ENCODE measurements at places on chromosomes 16 and 17.

DNA sequence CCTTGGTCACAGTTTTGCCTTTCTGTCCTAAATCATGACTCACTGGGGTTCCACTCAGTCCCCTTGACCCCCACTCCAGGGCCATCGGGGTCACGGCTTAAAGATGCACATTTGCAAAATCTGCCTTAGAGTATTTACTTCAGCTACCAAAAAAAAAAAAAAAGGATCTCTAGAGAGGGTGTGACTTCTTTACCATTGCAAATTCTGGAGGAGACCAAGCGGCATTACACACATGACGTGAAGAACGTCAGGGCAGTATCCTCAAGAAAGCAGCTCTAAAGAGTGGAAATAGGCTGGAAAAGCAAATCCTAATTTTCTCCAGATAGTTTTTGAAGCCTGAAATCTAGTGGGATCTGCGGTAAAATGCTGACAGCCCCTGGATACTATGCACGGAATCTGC is 25.6 kb downstream of the SLC6A4 start:
- DNase-seq = no peak

DNA sequence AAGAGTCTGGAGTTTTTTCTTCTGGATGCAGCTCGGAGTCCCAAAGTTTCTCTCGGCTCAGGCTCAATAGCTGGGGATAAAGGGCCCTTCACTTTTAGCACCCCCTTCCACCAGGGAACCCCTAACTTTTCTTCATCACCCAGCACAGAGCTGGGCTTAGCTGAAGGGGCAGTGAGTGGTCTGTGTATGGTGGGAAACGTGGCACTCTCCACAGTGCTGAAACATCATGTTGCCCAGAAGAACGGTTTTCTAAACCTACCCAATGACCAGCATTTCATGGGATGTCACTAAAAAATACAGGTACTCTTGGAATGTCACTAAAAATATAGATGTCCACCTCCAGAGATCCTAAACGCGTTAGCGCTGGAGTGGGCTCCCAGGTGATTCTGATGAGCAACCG is 12.0 kb downstream of the ERN2 start:
- DNase-seq = no peak

DNA sequence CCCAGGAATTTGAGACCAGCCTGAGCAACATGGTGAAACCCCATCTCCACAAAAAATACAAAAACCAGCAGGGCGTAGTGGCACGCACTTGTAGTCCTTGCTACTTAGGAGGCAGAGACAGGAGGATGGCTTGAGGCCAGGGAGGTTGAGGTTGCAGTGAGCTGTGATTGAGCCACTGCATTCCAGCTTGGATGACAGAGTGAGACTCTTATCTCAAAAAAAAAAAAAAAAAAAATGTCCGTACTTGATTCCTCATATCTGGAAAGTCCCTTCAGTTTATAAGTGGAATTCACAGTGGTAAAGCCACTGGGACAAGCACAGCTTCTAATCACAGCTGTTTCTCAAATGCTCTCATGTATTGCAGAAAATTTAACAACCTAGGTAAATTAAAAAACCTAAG is 78.6 kb upstream of the CREBBP start:
- DNase-seq = no peak

DNA sequence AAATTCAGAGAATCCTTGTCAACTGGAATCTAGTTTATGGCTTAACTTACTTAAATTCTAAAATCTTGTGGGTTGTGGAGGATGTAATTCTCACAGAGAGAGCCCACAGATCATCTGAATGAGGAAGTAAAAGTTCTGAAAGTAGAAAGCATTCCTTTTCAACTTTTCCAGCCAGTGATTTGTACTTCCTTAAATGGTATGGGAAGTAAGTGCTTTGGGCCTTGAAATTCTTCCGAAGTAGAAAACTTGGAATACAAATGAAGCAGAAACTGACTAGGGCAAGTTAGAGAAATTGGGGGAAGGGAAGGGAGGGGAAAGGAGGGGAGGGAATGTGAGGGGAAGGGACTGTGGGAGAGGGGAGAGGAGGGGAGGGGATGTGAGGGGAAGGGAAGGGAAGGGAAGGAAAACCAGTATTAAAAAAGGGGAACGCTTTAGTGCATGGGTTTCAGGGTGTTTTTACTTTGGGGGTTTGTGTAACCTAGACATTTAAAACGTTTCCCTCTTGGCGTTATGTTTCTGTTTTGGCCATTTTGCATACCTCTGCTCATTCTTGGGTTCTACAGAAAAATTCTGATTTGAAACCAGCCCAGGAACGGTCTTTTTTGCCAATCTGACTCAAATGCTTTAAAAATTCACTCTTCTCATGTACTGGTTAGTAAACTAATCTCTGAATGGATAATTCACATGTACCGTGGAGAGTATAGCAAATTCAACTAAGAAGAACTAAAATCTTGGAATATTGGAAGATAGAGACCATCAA is 15.5 kb upstream of the SNTB2 start:
- no peak for DNase-seq

GRCh38 chr16:71738855-71739254 is 14.4 kb upstream of the PHLPP2 start:
- no peak for DNase-seq

DNA sequence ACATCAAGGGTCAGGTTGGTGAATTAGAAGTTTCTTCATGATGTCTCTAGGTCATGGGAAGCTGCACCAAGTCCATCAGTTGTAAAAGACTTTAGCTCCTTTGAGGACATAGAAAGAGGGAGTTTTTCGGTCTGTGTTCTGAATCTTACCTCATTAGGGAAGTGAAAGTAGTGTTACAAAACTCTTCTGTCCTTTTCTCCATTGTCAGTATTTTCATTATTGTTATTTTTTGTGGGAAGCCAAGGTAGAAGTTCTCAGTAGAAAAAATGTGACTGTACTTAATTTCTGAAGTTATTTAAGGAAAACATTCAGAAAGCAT is 24.2 kb downstream of the MAP3K3 start:
- no peak for DNase-seq

GRCh38 chr17:83012868-83013778 is 66.3 kb upstream of the METRNL start:
- no peak for DNase-seq

GRCh38 chr16:80323187-80323807 is 217.5 kb upstream of the DYNLRB2 start:
- DNase-seq = no peak

GRCh38 chr17:36149296-36149820 is 27.1 kb downstream of the TBC1D3B start:
- no peak for DNase-seq

DNA sequence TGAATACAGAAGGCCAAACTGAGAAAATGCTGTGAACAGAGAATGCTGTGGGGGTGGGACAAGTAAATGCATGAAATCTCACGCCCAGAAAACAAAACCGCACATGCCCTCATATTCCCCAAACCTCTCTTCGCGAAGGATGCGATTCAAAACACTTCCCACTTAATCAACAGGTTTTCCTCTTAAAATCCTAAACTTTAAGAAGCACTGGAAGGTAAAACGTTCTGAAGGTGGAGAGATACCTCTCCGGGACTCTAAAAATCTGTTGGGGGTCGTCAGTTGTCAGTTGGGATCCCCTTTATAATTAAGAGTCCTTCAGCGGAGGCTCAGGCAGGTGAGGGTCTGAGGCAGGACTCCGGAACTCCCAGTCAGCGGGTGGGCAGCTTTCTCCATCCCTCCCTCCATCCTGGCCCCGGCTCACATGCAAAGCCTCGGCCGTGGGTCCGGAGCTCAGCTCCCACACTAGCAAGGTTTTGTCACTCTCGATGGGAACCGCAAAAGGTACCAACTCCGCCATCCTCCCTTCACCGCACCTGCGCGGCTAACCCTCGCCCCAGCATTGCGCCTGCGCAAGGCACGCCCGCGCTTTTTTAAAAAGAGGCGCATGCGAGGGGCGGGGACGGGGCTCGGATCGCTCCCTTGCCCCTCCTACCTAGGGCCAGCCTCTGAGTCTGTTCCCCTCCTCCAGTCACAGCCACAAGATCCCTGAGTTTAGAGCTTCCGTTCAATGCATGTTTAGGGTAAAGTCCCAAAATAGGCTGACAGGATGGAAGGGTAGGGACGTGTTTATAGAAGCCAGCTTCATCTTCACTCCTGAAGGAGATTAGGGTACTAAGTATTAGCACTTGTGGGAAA is at the start of gene RDM1:
TSS of gene RDM1 (minus strand) at position 563 of the 855 bp plus-strand sequence. CDS start at position 517, 46 bp downstream.
- peak; percentile 89 for DNase-seq

DNA sequence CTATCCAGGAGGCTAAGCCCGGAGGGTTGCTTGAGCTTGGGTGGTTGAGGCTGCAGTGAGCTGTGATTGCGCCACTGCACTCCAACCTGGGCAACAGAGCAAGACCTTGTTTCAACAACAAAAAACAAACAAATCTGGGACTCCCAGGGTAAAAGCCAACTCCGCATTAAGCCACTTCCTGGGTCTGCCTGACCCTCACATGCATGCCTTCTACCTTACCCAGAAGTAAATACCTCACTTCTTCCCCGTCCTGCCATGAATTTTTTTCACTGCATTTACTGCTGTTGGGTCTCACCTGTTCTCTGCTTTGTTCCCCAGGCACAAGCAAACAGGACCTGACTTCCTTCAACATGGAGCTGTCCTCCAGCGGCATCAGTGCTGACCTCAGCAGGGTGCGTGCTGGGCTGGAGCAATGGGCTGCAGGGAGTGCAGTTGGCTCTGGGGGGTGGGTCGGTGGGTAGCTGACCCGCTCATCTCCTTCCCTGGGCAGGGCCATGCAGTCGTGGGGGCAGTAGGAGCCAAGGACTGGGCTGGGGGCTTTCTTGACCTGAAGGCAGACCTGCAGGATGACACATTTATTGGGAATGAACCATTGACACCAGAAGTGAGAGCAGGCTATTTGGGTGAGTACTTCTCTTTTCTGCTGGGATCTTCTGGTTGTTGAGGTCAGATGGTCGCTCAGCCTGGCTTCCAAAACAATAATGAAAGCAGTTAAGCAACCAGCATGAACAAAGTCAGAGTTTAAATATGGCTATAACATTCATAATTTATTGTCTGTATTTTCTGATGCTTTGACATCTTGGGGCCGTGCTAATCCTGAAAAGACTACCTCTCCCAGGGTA is 16.4 kb downstream of the ITGAL start:
- no peak for DNase-seq

DNA sequence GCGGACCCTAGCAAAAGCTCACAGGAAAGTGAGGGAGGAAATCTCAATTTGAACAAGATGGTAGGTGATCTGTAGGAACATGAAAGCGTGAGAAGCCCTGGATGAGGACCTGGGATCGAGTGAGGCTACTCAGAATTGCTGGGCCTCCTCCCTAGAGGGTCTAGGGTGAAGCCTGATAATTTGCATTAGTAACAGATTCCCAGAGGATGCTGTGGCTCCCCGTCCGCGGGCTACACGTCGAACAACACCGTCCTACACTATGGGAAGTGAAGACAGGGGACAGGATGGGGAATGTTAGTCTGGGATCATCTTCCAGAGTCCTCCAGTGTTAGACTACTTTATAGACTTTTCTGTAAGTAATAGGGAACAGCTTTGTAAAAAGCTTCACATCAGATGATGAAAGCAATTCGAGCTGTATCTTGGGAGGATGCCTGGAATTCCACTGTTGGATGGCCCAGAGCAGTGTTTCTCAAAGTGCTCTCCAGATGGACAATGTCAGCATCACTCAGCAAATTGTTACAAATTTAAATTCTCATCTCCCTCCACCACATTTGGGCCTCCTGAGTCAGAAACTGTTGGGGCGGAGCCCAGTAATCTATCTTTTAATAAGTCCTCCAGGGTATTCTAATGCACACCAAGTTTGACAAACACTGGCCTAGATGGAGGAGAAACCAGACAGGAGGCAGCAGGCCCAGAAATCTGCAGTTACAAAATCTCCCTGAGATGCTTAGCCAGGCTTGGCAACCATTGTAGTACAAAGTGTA is 6.5 kb downstream of the FNDC8 start:
- DNase-seq = no peak
